ENCODE measurements at places on chromosomes 12 and 14.

DNA sequence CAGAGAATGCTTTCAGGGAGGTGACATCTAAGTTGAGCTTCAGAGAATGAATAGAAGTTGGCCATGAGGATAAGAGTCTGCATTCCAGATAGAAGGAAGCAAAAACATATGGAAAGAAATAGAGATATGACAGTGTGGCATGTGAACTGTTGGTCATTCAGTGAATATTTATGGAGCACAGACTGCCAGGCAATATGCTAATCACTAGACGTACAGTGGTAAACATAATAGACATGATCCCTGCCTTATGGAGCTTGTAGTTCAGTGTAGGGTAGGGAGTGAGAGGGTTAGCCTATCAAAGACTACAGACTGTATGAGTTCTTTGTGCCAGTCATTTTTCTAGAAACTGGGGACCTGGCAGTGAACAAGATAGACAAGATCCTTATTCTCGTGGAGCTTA is 53.9 kb downstream of the VEZT start:
- H3K4me3 ChIP-seq: no peak overlapping the region
- no peak for DNase-seq
- no peak overlapping the region for H3K27ac ChIP-seq
- H3K27me3 ChIP-seq: no peaks in the 10 kb centered on the region
- H3K36me3 ChIP-seq: peaks cover 19% of the 10 kb centered on the region

- no peaks in the 10 kb centered on the region for H3K27me3 ChIP-seq
- peaks cover 11% of the 10 kb centered on the region for H3K4me1 ChIP-seq
- H3K4me3 ChIP-seq: no peak overlapping the region
- peak; percentile 50 for DNase-seq
- H3K27ac ChIP-seq: no peak overlapping the region
These were observed 19.3 kb downstream of the CPM start for GRCh38 chr12:68913682-68914081.

DNA sequence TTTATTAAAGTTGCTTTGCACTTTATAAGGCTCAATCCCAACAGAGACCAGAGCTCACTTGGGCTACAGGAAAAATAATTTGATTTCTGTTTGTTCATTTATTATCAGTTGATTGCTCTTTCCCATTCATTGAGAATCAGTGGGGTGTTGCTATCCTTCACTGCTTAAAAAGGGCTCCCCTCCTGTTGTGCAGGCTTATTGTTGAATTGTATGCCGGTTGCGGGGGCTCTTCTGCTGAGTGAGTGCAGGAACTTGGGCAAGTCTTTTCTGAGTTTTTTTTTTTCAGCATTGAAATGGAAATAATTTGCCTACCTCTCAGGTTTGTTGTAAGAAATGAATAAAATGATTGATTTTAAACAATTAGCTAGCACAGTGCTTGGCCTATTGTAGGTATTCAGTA is 32.6 kb downstream of the AKAP6 start:
- no peak overlapping the region for H3K4me3 ChIP-seq
- peaks cover 3% of the 10 kb centered on the region for H3K27me3 ChIP-seq
- peaks cover 6% of the 10 kb centered on the region for H3K4me1 ChIP-seq
- no peak overlapping the region for H3K27ac ChIP-seq
- H3K36me3 ChIP-seq: no peaks in the 10 kb centered on the region
- no peak for DNase-seq

GRCh38 chr12:10957741-10958140 is 18.7 kb upstream of the TAS2R14 start:
- H3K4me1 ChIP-seq: no peaks in the 10 kb centered on the region
- H3K27ac ChIP-seq: no peak overlapping the region
- H3K27me3 ChIP-seq: no peaks in the 10 kb centered on the region
- DNase-seq: peak; percentile 70
- H3K4me3 ChIP-seq: no peak overlapping the region
- no peaks in the 10 kb centered on the region for H3K36me3 ChIP-seq

DNA sequence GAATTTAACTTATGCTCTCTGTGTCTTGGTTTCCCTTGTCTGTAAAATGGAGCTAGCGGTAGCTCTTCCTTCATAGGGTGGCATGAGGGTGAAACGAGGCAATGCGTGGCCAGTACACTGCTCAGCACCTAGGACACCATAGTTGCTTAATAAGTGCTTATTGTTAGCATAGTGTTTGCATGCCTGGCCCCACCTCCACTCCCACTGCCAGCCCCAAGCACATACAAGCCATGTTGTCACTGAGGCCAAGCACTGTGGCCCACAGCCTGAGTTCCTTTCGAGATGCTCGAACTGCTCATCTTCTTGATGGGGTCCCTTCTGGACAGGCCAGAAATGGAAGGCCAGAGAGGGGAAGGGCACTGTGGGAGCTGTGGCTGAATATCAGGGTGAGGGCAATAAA is 839 bp downstream of the FICD start:
- peak overlapping the region; percentile 81 for H3K4me3 ChIP-seq
- peaks cover 22% of the 10 kb centered on the region for H3K36me3 ChIP-seq
- no peaks in the 10 kb centered on the region for H3K27me3 ChIP-seq
- DNase-seq: no peak

DNA sequence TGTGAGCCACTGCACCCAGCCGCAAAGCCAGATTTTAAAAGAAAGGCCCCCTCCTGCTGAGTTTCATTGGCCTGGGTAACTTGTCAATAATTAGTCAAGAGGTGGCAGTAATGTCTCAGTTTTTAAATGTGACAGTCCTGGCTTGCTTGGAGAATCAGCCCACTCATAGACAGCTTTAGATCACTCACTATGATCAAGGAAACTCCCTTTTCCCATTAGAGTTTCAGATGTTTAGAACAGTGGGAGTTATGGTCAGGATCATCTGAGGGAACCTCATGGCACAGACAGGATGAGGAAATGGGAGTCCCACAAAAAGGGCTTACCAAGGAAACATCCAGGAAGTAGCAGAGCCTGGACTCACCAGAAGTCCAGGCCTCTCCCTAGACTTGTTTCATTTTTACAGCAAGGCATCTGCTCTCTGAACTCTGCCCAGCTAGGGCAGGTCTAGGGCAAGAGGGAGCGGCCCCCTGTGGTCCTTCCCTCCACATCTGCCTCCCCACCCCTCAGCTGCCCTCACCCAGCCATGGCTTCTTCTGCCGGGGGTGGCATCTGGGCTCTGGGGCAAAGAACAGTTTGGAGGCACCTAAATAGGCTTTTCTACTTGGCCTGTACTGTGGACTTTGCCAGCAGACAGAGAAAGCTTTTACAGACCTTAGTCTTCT is 11.2 kb downstream of the BCL2L14 start:
- peaks cover 5% of the 10 kb centered on the region for H3K4me1 ChIP-seq
- no peaks in the 10 kb centered on the region for H3K27me3 ChIP-seq
- no peak overlapping the region for H3K4me3 ChIP-seq
- H3K36me3 ChIP-seq: no peaks in the 10 kb centered on the region
- H3K27ac ChIP-seq: no peak overlapping the region
- no peak for DNase-seq

GRCh38 chr12:111607239-111607638 is 8.1 kb upstream of the ATXN2 start:
- no peaks in the 10 kb centered on the region for H3K27me3 ChIP-seq
- H3K4me3 ChIP-seq: no peak overlapping the region
- no peaks in the 10 kb centered on the region for H3K36me3 ChIP-seq
- H3K27ac ChIP-seq: no peak overlapping the region

GRCh38 chr14:70934084-70934483 is 26.8 kb downstream of the PCNX1 start:
- H3K27ac ChIP-seq: no peak overlapping the region
- H3K4me3 ChIP-seq: no peak overlapping the region
- peaks cover 2% of the 10 kb centered on the region for H3K4me1 ChIP-seq
- no peaks in the 10 kb centered on the region for H3K36me3 ChIP-seq
- no peak for DNase-seq
- no peaks in the 10 kb centered on the region for H3K27me3 ChIP-seq

DNA sequence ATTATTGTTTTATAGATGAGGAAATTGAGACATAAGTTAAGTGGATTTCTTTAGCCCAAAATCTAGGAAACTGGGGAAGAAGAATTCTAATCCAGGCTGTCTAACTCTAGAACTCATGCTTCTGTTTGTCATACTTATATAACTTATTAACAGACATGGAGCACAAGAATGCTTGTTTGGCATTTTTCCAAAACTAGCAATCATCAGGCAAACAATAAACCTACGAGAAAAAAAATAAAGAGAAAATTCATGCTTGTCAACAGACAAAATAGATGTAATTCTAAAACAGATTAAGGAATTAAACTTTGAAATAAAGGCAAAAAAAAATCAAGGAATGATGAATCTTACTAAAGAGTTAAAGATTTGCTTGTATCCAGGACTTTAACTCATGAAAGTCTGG is 103.1 kb downstream of the METTL25 start:
- H3K27ac ChIP-seq: no peak overlapping the region
- no peaks in the 10 kb centered on the region for H3K36me3 ChIP-seq
- no peak overlapping the region for H3K4me3 ChIP-seq
- H3K27me3 ChIP-seq: no peaks in the 10 kb centered on the region
- DNase-seq: no peak

DNA sequence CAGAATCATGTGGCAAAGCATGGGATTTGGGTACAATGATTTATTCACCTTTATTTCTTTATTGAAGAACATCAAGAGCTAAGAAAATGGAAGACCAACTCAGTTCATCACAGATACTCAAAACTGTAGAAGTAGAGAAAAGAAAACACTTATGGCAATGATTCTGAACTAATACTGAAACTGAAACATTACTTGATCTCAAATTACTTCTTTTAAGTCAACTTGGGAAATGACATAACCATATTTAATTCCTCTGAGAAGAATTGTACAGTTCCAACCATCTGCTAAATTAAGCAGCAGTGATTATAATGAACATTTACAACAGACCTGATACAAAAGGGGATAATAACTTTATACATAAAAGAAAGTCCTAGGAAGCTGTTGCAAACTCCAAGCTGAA is 466.5 kb downstream of the TMTC2 start:
- no peak overlapping the region for H3K27ac ChIP-seq
- H3K36me3 ChIP-seq: no peaks in the 10 kb centered on the region
- DNase-seq: no peak
- no peak overlapping the region for H3K4me3 ChIP-seq
- H3K27me3 ChIP-seq: no peaks in the 10 kb centered on the region

DNA sequence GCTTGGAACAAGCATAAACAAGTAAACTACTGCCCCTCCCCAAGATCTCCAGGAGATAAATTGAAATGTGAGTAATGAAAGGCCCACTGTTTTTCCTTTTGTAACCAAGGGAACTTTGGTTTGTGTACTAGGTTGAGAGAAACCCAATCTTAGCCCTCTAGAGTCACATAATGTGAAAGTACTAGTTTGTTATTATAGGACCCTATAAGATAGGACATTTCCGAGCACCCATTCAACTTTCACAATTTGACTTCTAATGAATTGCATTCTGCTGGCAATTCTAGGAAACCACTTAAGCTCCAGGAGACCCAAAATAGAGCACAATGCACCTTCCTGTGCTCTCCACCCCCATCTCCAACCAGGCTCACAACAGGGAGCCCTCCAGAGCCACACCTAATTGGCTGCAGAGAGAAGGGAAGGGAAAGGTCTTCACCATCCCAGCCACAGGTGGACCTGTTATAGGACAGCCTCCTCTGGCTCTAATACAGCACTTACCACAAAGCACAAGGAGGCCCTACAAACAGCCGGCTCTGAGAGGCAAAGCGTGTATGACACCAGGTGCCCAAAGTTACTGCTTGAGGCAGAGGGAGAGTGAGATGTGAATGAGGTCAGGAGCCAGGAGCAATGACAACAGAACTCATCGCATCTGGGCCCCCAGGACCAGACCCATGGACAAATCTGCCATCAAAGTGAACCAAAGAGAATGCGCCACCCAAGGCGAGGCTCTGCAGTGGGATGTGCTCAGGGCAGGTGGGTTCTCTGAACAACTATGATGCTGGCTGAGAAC is 163.3 kb upstream of the NTF3 start:
- H3K4me1 ChIP-seq: no peaks in the 10 kb centered on the region
- no peak for DNase-seq
- no peaks in the 10 kb centered on the region for H3K36me3 ChIP-seq
- no peak overlapping the region for H3K4me3 ChIP-seq
- H3K27me3 ChIP-seq: no peaks in the 10 kb centered on the region

- no peaks in the 10 kb centered on the region for H3K27me3 ChIP-seq
- no peak overlapping the region for H3K4me3 ChIP-seq
- peaks cover 21% of the 10 kb centered on the region for H3K36me3 ChIP-seq
These were observed 31.7 kb downstream of the ATP2A2 start for GRCh38 chr12:110312581-110313360.

DNA sequence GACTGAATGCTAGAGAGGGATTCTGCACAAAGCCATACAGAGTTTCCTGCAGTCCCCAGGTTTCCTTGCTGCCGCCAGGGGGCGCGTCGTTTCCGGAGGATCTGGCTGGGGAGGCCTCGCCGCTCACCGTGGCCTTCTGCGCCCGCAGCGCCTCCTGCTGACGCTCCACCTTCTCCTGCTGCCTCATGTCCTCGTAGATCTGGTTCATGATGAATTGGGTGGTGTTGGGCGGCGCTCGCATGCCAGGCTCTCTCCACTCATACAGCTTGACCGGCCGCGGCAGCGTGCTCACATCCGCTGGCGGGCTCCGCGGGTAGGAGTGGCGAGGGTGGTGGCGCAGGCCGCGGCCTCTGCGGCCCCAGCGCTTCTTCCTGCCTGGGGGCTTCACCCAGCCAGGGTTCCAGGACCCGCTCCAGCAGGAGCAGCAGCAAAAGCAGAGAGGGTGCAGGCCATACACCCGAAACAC is 987 bp downstream of the CCER1 start:
- no peaks in the 10 kb centered on the region for H3K4me1 ChIP-seq
- H3K27me3 ChIP-seq: no peaks in the 10 kb centered on the region
- H3K27ac ChIP-seq: no peak overlapping the region
- no peak overlapping the region for H3K4me3 ChIP-seq
- H3K36me3 ChIP-seq: no peaks in the 10 kb centered on the region

DNA sequence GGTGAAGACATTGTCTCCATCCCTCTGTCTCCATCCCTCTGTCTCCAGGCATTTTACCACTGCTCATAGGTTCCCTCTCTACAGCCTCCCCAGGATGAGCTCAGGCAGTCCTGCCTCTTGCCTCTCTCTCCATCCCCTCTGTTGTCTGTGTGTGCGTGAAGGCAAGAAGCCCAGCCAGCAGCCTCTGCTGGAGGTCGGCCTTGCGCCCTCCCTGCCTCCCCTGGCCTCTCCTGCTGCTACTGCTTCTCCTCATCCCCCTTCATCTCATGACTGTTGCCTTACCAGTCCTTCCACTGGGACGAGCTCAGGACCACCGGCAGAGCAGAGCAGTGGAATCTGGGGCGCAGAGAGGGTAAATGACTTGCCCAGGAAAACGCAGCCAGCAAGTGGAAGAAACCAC is 3.2 kb downstream of the KRT80 start:
- no peak overlapping the region for H3K27ac ChIP-seq
- no peaks in the 10 kb centered on the region for H3K27me3 ChIP-seq
- no peak overlapping the region for H3K4me3 ChIP-seq
- H3K4me1 ChIP-seq: peaks cover 74% of the 10 kb centered on the region

DNA sequence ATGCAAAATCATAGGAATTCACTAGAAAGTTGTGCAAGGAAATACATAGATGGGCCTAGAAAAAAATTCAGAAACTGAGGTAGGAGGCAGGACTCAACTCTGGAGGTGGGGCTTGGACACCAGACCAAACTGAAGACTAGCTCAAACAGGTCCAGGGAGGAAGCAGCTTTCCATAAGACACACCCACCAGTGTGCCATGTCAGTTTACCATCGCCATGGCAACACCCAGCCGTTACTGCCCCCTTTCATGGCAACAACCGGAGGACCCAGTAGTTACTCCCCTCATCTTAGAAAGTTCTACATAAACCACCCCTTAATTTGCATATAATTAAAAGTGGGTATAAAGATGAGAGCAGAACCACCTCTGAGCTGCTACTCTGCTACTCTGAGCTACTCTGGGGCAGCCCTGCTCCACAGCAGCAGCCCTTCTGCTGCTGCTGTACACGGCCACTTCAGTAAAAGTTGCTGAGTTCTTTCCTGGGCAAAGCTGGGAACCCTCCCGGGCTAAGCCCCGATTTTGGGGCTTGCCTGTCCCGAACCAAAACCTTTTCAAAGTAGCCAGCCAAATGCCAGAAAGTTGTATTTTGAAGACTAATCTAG is 30.8 kb upstream of the NINJ2 start:
- no peak for DNase-seq
- H3K27me3 ChIP-seq: no peaks in the 10 kb centered on the region
- H3K4me1 ChIP-seq: no peaks in the 10 kb centered on the region
- H3K27ac ChIP-seq: no peak overlapping the region
